Bone marrow (tissue), 2 donors: ENCODE measurements at places on chromosomes 11 and 22.

- no peak for DNase-seq
These were observed 429.9 kb upstream of the CCDC90B start for GRCh38 chr11:83715927-83716535.

DNA sequence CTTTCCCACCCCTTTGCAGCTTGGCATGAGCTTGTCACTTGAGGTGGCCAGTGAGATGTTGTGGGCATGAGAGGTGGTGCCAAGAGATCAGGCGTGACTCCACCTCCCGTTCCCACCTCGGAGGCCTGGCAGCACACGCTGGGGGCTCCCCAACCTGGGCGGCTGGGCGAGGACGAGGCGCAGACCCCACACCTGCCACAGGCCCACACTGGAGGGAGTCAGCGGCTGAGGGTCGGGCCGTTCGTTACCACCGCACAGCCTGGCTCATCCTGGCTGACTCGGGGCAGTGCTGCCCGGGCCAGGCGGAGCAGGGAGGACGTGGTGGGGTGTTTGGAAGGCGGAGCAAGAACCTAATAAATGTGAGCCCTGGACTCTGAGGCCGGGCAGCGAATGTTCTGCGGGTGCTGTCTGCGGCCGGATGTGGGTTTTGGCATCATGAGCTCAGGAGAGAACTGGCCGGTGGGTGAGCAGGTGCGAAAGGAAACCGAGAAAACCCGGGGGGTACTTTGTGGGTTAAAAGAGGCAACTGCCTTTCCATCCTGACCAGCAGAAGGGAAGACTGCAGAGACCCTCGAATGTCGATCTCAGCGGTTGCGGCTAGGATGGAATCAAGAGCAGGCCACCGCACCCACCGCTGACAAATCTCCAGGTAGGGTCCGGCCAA is 10.2 kb upstream of the IFITM3 start:
- no peak for DNase-seq

DNA sequence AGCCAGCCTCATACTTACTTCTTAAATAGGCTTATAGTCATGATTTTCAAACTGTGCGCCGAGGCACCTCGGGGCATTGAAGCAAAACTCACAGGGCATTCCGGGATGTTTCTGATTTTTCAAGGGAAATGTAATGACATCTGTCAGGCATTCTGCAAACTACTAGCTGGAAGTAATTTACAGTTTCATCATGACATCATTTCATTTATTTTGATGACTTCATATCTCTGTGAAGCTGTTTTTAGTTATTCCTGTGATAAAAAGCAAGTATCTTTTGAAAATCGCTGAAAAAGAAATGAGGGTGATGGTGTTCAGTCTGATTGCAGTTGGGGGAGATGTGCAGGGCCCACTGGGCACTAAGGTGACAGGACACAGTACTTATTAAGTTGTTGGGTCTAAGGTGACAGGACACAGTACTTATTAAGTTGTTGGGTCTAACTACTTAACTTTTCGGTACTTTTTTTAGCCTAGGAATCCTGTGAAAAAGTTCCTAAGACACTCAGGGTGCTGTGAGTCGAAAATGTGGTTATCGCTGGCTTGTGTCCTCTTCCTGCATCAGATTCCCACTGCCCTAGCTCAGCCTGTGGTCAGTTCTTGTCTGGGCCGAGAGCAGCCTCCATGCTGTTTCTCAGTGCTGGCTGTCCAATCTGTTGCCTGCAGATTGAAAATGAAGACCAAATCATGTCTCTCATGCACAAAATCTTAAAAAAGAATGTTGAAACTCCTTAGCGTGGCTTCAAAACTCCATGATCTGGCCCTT is 42.6 kb downstream of the APLP2 start:
- DNase-seq = no peak

DNA sequence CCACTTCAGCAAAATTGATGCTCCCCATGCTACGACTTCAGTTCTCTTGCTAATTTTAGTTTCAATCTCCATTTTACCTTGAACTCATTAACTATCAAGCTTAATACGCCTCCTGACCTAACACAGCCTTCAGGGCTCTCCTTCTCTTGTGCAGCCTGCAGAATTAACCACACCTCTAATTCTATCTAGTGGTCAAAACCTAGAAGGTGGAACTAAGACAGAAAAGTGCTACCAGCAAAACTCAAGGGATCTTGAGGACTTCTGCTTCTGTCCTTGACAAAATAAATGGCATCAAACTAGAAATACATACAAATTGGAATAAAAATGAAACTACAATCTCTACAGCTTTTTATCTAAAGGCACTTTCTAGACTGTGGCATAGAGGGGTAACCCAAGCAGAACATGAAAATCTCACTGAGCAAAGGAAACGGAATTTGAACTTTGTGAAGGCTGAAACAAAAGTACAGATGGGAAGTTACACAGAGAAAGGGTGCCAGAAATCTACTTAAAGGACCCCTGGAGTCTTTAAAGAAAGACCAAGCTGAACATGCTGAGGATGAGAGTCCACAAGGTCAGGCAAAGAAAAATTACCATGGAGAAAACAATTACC is 10.7 kb downstream of the CWF19L2 start:
- no peak for DNase-seq

DNA sequence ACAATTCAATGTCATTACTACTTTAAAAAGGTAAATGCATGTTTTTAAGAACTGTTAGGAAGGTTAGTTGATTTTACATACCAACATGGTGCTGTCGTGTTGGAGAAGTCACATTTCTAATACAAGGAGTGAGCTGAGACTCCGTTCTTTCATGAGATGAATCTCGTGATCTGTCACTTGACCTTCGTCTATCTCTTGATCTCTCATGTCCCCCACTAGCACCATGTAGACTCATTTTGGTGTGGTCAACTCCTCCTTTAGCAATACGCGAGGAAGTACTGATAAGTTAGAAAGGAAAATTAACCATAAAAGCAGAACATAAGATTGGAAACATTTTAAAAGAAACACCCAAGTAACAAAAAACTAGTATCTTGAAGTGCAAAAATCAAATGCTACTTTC is 41.5 kb downstream of the BTBD10 start:
- DNase-seq = no peak

- no peak for DNase-seq
These were observed 489 bp downstream of the RNF214 start for GRCh38 chr11:117232911-117233409.

- DNase-seq = no peak
These were observed 774 bp upstream of the MRGPRG start for GRCh38 chr11:3219281-3219892.

DNA sequence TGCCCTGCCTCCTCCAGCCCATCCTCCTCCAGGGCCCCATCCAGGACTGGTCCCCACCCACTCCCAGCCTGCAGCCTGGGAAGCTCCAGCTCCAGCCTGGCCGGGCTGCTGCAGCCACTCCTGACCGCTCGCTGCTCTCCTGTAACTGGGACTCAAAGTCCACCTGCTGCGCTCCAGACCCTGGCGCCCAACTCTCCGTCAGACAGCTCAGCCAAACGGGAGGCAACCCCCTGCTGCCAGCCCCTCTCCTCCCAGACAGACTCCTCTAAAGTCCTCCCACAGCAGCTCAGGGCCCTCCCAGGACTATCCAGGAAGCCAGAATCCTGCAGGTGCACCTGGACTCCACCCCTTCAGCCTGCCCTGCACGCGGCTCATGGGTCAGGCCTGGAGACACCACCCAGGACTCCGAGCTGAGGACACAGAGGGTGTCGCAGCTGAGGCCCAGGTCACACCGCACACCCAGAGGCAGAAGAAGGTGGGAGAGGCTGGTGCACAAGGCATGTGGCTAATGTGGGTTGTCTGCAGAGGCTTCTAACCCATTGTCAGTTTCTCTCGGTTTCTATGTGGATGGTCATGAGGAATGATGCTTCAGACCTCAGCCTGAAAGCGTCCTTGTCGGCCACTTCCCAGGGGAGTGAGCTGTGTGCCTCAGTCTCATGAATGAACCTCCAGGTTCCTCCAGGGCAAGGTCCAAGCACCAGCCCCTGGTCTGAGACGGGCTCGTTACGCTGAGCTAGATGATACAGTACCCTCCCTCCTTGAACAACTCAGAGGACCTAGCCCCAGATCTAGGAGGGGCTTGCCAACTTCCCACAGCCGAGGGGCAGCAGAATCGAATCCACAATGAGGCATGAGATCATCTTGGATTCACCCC is 1514.8 kb downstream of the TBC1D22A start:
- DNase-seq = no peak
